ENCODE measurements at places on chromosomes 3 and 15.

DNA sequence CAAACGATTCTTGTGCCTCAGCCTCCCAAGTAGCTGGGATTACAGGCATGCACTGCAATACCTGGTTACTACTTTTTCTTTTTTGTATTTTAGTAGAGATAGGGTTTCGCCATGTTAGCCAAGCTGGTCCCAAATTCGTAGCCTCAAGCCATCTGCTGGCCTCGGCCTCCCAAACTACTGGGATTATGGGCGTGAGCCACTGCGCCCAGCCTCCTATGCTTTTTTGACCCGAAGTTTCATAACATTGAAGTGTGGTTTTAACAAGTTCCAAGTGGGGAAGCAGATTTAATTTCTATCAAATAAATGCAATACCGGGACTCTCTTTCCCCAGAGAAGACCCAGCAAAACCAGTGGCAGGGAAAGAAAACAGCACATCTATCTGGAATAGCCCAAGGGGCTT lies 13.7 kb downstream of the SH3BP5 start:
- no peak for ATAC-seq

DNA sequence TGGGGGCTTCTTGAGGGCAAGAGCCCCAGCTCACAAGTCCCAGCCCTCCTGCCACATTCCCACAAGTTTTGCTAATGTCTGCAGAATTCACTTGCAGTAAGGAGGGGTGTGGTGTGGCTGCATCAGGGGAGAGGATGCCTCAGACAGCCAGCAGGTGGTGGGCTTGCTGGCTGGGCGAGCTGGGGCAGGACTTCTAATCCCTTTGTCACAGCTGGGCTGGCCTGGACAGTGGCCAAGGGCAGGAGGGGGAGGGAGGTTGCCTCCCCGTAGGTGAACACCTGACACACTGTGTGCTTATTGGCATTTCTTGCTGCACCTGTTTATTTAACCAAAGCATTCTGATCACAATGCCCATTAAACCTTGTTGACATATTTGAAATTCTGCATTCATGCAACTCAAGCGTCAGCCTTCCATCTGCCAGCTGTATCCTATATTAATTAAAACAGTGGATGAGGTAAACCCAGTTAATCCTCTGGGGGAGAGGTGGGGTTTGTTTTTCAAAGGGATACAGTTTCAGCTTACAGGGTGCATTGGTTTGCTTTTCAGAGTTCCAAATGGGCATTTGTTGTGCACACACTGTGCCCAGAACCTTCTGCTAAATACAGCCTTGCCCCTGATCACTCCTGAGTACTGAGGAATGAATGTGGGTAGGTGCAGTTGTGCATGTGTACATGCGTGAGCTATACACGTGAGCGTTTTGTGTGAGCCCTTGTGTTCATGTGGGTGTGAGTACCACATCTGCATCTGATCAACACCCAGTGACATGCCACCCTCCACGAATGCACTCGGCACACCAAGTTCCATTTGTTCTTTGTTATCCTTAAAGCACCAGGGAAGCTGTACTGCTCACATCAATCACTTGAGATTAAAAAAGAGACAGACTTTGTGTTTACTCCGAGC lies 268.7 kb downstream of the XXYLT1 start:
- ATAC-seq: no peak

GRCh38 chr3:193134856-193135255 lies 106.2 kb upstream of the PLAAT1 start:
- ATAC-seq: no peak

DNA sequence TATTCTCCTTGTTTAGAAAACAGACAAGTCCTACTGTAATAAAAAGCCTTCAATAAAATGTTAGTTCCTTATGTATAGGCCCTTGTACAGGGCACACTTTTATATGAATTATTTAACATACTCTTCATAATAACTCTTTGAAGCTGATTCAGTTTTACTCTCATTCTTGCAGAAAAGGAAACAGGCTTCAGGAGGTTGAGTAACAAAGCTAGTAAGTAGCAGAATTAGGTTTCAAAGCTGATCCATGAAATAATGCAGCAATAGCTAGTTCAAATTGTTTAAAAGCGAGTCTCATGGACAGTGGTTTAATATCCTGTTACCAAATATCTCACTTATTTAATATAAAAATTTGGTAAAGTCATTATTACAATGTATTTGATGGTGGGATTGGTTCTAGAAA lies 25.0 kb downstream of the TCF12 start:
- no peak for ATAC-seq

DNA sequence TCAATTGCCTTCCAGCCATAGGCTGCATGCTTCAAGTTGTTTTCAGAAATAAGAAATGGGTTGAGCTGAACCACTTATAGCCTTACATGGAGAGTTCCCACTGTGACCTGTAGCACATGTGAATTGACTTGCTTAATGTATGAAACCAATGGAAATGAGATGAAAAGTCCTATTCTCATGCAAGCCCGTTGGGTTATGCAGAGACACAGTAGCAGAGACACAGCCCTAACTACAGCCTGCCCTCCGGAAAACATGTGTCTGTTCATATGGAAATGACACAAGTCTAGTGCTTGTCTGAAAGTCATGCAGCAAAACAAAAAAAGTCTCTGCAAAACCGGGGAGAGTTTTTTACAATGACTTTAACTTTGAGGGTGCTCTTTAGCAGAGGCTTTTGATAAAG lies 14.5 kb downstream of the HIGD2B start:
- ATAC-seq: no peak

GRCh38 chr15:27499191-27499590 lies 528.2 kb downstream of the GABRG3 start:
- no peak for ATAC-seq

DNA sequence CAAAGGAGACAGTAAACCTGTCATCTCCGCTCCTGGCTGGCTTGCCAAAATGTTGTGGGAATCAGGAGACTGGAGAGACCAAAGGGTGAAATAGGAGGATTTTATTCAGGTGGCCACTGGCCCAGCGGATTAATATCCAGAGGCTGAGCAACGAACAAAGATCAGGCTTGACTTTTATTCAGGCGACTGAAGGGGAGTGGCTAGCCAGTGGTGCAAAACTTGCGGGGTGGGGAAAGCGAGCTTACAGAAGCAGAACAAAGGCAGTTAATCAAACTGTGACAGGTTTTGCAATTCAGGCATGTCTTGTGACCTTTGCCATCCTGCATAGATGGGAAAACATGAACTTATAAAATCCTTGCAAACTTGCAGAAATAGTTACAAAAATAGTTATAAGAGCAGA lies 19.8 kb upstream of the ACAD9 start:
- ATAC-seq: no peak

- no peak for ATAC-seq
These were observed 21.9 kb downstream of the NRROS start for GRCh38 chr3:196661400-196661799.

GRCh38 chr15:39621976-39622375 lies 41.1 kb downstream of the THBS1 start:
- no peak for ATAC-seq

- ATAC-seq: no peak
These were observed 37.7 kb downstream of the ABHD17C start for GRCh38 chr15:80732818-80733217.

GRCh38 chr15:35851491-35851890 lies 305.5 kb upstream of the DPH6 start:
- no peak for ATAC-seq

GRCh38 chr3:169218314-169218983 lies 445.1 kb downstream of the MECOM start:
- no peak for ATAC-seq

DNA sequence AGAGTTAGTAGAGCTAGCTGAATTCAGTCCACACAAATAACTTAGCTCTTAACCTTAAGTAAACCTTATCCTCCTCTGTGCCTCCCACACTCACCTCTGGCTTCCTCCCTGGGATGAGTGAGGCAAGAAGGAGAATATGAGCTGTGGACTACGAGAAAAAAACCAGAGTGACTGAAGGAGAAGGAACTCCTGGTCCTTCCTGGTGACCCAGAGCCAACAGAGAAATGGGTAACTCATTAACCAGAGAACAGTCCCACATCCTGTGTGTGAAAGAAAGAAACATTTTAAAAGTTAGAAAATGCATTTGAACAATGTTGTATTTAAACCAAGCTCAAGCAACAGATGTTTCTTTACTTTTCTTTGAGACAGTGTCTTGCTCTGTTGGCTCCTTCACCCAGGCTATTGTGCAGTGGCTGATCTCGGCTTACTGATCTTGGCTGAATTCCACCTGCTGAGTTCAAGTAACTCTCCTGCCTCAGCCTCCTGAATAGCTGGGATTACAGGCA lies 27.5 kb upstream of the FAM81A start:
- no peak for ATAC-seq

GRCh38 chr3:1421577-1421976 lies 328.8 kb downstream of the CNTN6 start:
- ATAC-seq: no peak

DNA sequence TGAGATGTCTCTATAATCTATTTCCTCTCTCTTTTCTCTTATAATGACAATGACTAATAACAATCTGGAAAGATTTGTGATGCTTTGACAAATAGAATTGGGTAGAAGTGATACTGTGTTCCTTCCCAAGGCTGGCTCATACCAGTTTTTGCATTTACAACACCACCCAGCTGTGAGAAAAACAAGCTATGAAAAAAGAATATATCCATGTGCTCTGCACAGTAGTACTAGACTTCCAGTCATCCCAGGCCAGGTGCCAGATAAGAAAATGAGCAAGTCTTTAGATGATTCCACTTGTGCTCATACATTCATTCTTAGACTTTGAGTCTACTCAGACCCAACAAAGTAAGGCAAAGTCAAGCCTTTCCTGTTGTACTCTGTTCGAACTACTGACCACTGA lies 350.2 kb upstream of the POU1F1 start:
- no peak for ATAC-seq

DNA sequence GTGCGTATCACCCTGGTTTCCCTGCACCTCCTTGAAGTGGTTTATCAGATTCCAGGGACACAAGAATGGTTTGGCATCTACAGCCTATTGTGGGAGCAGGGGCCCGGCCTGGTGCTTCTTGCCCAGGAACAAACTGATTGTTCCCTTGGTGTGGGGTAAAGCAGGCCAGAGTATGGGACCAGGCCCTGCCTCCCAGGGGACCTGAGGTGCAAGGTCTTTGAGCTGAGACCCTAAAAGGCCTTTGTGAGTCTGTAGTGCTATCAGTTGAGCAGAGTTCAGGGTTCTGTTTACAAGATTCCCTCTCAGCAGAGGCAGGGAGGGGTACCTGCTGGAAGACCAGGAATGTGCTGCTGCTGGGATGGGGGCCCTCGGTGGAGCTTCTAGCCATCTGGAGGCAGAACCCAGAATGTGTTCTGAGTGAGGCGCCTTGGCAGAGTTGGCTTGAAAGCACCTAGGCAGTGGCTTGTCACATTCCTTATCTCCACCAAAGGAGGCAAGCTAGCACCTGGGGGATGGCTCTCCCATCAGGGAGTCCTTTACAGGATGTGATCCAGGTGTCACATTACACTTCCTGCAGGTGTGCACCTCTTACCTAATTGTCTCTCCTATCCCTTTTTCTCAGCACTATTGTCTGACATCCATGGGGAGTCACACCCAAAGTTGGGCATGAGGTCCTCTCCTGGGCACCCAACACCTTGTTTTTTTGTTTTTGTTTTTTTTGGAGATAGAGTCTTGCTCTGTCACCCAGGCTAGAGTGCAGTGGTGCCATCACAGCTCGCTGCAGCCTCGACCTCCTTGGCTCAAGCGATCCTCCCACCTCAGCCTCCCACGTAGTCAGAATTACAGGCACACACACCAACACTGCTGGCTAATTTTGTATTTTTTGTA lies 13.1 kb downstream of the FLNB start:
- ATAC-seq: no peak

GRCh38 chr3:57068437-57069089 lies 8.1 kb downstream of the SPATA12 start:
- ATAC-seq: peak; percentile 85

Measured in activated CD4-positive, CD25-positive, alpha-beta regulatory T cell treated with anti-CD3 and anti-CD28 coated beads, Interleukin-2, amount 50 U/mL, for 24 hours (primary cell).